ENCODE measurements at places on chromosomes 3 and 15.

DNA sequence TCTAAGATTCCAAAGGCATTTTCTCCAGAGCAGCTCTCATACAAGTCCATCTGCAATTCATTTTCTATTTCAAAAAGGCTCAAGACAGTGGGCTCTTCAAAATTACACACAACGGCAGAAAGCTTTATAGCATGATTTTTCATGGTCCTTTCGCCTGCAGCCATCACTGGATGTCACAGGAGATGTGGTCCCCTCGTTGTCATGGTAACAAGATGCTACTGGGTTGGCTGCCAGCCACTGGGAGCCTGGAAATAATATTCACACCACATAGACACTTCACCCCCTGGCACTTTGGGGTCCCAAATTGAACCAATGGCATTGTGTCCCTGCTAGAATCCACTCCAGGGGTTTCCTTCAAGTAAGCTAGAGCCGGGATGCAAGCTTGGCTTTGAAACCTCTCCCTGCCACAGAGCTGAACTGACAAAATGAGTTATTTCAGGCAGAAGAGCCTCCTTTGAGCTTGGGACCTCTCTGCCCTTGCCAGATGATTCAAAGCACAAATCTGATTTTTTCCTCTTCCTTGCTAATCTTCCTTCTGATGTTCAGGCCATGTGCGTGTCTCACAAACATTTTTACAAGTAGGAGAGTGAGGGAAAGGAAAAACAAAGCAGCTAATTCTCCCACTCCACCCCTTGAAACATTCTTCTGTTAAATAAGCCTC is 512.6 kb upstream of the ADAMTS9 start:
- no peak for DNase-seq

GRCh38 chr15:71128939-71129562 is 13.8 kb downstream of the THSD4 start:
- DNase-seq = no peak

DNA sequence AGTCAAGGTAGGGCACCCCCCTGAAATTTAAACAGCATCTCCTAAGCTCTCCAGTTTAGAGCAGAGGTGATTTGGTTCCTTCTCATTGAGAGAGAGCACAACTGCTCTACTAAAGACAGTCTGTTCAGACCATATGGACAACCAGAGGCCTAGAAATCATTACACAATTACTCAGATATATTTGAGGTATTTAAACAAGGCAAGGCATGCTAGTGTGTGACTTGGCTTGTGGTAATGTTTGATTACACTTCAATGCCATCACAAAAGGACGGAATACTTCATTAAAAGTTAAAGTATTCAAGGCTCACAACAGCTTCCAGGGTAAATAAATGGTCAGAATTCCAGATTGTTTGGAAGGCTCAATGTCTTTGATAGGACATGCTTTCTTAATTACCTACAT is 110.2 kb downstream of the LRTM1 start:
- no peak for DNase-seq

GRCh38 chr3:125057186-125057850 is 1.5 kb upstream of the HEG1 start:
- no peak for DNase-seq

DNA sequence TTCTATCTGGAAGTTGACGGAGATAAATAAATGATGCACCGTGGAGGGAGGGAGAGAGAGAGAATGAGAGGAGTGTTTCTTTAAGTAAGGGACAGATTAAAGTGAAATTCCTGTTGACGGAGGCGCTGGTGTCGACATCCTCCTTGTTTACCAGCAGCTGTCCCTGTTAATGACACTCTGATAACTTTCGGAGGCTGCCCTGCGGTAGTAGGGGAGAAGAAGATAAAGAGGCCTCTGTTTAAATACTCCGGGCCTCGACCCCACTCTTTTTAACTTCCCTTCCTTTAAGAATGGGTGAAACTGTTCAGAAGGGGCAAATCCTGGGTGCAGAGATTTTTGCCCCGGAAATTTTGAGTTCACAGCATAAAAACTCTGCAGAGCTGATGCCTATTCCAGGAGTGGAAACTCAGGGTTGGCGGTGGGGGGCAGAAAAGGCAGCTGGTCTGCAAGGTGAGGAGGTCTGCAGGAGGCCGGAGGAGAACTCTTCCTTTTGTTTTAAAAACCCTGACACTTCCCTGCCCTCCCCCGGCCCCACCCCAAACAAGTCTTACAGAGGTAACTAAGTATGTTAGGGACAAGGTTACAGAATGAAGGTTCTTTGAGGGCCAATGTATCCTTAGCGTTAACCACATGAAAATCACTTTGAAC is 276.6 kb upstream of the NR2F2 start:
- peak; percentile 13 for DNase-seq

- no peak for DNase-seq
Measured at GRCh38 chr3:147015334-147015733, 391.0 kb downstream of the ZIC4 start.

GRCh38 chr3:111653766-111654165 is 58.6 kb upstream of the ZBED2 start:
- no peak for DNase-seq

All from suppressor macrophage treated with lipopolysaccharide for 4 hours (primary cell).